Activated CD8-positive, alpha-beta memory T cell treated with anti-CD3 and anti-CD28 coated beads for 1 hour (primary cell): ENCODE measurements at places on chromosomes 16 and 17.

DNA sequence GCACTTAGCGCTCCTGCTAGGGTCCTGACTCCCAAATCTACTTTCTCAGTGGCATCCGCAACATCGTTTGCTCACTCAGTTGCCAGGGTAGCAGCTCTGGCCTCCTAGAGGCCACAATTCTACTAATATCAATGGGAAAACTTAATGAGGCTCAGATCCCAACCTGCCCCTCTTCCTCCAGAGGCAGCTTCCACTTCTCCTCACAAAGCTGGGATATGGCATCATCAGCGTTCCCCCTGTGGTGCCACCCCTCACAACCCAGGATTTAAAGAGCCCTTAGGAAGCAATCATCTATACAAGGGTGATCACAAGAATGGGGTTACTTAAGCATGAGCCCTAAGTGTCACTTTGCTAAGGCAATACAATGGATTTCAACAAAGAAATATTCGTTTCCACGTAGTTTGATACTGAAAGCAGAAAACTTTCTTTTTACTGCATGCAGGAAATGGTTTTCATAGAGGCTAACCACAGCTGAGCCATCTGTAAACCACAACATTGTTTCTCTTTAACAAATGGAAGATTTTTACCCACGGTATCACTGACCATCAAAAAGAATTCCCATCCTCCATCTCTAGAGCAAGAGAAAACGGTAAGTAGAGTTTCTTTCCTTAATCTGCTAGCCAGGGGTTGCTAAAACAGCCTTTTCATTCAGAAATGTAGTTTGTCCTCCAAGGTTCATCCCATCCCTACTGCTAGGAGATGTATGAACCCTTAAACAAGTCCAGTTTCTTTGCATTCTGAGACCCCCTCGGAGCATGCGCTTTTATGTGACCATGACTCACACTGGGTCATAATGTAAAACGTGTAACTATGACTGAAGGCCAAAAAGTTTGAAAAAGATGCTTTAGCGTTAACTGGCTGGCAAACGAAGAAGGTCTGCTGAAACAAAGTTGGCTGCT lies 68.3 kb upstream of the BCAR1 start:
- DNase-seq: no peak

DNA sequence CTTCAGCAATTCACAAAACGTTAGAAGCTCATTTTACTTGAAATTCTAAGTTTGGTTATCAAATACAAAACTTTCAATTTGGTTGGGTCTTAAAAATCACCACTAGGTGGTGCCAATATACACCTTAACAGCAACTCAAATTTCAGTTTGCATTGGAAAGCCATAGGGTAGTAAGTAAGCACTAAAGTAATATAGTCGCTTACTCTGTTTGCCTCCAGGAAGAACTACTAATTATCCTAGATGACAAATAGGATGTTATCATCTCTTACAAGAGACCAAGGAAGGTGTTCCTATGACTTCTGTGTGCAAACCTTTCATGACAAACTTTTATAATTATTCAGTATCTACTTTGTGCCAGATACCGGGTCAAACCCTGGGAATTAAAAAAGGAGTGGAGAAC lies 93.3 kb downstream of the MYO1D start:
- no peak for DNase-seq

GRCh38 chr17:9062399-9062902 lies 41.1 kb downstream of the NTN1 start:
- no peak for DNase-seq

DNA sequence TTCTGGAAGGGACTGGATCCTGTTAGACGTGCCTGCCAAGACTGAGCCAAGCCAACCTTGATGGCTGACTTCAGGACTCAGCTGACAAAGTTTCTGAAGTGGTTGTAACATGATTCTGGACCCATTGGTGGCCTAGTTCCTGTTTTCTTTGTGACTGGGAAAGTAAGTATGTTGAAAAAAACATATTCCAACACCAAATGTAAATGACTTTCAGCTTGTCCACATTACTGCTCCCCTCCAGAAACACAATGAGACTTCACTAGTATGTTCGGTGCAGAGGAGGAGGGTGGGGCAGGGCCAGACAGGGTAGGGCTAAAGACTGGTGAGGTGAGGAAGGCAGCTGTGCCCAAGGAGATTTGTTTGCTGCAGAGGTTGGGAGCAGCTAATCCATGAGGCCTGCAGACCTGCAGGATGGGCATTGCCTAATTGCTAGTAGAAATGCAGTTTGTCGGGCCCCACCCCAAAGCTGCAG lies 26.4 kb downstream of the NMT1 start:
- DNase-seq: no peak

DNA sequence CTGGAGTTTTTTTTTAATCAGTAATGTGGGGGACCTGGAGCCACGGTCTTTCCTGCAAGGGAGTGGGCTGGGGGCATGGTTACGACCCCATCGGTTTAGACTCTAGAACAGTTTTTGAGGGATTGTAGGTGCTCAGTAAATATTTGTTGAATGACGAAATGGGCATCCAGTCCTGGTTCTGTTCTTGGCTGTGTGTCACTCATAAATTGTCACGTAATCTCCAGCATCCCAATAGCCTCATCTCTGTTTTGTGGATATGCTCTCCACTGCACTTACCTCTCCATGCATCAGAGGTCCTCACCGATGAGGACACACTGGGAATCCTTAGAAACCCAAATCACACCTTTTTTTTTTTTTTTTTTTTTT lies 497 bp upstream of the SLC38A7 start:
- no peak for DNase-seq

- no peak for DNase-seq
Measured at GRCh38 chr16:74249846-74250245, 46.8 kb upstream of the PSMD7 start.

DNA sequence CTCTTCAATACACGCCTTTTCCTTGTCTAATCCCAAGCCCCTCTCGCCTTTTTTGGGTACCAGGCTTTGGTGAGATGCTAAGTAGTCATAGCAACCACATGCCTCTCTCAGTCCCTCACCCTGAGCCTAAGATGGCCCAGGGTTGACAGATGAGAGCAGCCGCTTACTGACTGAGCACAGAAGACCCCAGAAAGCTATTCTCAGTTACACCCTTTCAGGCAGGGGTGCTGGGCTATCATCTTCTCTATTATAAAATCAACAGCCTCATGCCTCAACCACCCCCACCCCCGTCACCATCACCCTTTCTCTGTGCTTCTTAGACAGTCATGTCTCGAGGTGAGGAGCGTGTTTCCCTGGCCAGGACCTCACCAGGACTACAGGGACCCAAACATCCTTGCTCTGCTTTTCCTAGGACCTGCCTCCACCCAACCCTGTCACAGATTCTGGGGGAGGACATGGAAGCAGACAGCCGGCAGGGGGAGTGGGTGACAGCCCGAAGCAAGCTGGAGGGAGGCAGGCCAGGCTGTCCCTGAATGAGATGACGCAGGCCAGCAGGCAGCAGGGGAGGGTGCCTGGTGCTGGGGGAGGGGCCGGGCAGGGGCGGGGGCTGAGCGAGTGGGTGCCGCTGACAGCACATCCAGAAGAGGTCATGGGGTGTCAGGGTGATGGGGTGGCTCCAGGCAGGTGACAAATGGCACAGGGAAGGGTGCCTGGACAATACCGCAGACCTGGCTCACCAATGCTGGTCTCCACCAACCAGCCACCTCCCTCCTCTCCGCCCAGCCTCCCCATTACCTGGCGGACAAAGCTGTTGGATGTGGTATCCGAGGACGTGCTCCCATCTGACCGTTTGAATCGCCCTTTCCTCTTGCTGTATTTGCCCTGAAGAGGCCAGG lies 3.1 kb downstream of the CACNB1 start:
- DNase-seq: no peak

- DNase-seq: no peak
Measured at GRCh38 chr16:85820604-85821372, 21.3 kb downstream of the COX4I1 start.

GRCh38 chr16:78292844-78293380 lies 193.5 kb downstream of the WWOX start:
- DNase-seq: no peak

GRCh38 chr16:54437921-54438320 lies 151.3 kb upstream of the IRX3 start:
- no peak for DNase-seq

- DNase-seq: no peak
Measured at GRCh38 chr17:39074676-39075075, 76.8 kb downstream of the PLXDC1 start.

GRCh38 chr17:65959630-65960029 lies 232.3 kb downstream of the CEP112 start:
- no peak for DNase-seq

DNA sequence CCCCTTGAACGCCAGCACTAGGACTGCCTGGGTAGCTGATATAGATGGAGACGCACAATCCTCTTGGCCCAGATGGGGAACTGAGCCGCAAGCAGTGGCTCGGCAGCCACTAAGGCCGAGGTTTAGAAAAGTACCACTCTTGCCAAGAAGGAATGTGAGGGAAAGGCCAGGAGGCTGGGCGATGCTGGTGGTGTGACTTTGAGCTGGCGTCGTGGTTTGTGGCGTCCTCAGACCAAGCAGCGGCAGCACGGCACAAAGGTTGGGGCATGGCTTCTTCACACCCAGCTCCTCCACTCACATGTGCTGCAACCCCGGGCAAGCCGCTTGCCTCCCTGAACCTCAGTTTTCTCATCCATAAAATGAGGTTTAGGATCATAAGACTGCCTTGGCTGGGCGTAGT lies 15.6 kb downstream of the DCAKD start:
- DNase-seq: no peak

- no peak for DNase-seq
Measured at GRCh38 chr16:47036201-47036600, 62.7 kb upstream of the DNAJA2 start.

GRCh38 chr17:55648086-55648485 lies 74.6 kb downstream of the TMEM100 start:
- no peak for DNase-seq

DNA sequence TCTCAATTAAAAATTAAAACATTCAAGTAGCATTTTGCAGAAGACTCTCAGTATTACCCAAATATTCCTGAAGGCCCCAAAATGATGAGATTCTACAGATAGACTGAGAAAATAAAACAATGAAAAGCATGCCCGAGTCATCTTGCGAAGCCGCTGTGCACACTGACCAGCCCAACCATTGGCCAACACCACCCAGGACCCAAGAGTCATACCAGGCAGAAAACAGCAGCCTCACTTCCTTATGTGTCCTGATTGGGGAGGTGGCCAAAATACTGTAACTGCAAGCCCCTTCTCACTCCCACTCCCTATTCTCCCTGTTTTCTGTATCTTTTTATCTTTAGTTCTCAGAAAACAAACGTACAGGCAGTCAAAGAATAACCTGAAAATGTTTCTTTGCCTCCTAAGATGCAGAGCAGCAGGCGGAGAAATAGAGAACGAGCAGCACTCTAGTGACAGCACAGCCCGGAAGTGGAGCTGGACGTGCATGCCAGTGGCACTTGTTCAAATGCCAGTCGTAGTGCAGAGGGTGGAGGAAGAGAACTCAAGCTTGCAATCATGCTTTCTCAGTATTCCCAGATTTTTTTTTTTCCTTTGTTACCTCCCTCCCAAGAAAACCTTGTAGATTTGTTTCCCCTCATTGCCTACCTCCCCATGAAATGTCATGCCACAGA lies 182.3 kb upstream of the SOX9 start:
- DNase-seq: no peak

- no peak for DNase-seq
Measured at GRCh38 chr16:88486398-88487123, 33.5 kb downstream of the ZFPM1 start.

DNA sequence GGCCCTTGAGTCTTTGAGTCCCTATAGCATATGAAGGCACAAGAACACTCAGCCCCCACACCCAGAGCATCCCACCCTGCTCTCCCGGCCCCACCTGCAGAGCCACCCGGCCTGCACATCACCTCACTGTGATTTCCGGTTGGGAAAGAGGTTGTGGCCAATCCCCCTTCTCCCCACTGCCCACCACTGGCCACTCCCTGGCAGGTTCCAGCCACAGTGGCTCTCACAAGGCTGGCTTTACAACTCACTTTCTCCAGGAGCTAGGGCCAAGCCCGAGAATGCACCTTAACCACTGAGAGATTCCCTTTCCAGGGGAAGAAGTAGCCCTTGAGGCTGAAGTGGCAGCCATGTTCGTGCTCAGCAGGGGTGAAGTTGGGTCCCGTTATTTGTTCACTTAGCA lies 123.9 kb downstream of the C16orf78 start:
- no peak for DNase-seq
